AG20443 (cell line): ENCODE measurements at places on chromosomes 16 and 17.
A peak's percentile ranks its signal among the peaks of the same experiment; 100 is the strongest.

DNA sequence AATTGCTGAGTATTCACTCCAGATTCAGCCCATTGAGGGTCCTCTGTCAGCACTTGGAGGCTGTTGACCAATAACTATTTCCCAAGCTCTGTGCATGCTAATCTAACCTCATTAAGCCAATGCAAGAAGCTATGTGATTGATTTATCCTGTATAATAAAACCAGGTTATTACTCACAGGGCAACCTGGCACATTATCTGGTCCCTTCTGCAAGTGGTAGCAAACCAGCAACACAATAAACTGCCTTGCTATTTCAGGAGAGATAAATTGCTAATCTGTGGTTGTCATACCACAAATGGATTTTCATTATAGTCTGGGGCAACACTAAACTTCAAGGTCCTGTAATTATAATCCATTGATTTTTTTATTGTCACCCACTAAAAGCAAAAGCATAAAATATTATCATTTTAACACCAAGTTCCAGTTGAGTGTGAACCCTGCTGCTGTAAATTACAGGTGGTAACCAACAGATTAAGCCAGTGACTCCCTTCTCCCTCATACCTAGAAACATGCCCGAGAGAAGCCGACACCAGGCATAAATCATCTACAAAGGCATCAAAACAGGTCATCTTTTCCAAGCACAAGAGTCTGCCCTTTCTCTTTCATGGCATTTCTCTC is 51.1 kb upstream of the SOX9 start:
- DNase-seq, result no peak

DNA sequence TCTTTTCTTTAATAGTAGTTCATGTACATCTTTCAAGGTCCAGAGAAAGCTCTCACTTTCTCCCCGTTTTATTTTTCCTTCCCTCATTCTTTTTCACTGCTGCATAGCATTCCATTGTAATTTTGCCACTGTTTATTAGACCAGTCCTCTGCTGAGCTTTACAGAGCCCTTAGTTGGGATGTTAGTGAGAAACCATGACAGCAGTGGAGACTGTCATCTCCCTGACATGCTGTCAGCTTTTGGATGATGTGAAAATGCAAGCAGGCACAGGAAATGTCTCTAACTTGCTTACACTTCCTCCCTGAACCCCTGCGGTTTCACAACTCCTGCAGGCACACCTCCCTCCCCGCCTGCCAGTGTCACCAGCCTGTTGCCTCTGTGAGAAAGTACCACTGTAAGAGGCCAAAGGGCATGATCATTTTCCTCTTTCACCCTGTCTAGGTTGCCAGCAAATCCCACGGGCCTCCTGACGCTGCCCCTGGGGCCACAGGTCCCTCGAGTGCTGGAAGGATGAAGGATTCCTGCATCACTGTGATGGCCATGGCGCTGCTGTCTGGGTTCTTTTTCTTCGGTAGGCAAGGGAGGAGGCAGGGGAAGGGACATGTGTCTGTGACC is at the start of gene ITGAL:
TSS of gene ITGAL (plus strand) at position 415 of the 615 bp plus-strand sequence. CDS start at position 511, 96 bp downstream.
- DNase-seq, result no peak

DNA sequence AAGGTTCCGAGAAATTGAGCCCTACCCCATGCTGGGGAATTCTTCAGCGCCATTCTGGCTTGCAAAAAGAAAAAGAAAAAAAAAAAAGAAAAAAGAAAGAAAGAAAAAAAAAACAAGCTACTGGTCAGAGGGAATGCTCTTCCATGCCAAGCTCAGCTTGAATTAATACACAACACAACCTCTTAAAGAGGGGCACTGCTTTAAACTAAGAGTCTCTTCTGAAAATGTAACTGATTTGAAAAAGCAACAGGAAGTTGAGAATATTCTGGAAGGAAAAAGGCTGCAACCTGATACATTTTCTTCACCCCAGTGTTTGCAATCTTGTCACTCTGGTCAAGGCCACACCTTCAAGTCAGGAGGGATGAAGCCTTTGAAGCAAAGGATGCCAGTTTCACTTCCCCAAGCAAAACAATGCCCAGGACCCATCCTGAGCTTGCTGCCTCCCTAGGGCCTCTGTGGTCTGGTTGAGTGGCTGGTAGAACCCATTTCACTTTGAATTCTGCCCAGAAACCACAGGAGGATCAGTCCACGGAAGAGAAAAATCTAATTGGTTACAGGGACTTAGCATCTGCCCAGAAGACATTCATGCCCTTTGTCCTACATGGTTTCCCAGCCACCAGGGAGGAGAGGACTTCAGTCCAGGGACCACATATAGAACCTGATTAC is 389.7 kb downstream of the SOX9 start:
- peak; percentile 29 for DNase-seq

DNA sequence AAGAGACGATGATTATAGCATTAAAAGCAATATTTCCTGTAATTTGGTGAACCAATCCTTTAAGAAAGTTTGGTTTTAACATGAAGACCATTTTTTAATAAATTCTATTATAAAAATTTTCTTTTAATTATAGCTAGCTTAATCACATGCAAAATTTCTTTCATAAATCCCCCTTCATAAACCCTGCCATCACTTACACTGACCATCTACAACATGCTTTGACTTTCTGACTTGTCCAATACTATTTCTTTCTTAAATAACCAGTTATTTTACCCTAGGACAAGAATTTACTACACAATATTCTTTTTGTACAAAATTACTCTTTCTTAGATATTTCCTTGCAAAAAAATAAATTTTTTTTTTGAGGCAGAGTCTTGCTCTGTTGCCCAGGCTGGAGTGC is 1334.8 kb downstream of the CDH11 start:
- DNase-seq, result no peak

GRCh38 chr16:73697336-73697735 is 599.3 kb upstream of the PSMD7 start:
- DNase-seq, result no peak

DNA sequence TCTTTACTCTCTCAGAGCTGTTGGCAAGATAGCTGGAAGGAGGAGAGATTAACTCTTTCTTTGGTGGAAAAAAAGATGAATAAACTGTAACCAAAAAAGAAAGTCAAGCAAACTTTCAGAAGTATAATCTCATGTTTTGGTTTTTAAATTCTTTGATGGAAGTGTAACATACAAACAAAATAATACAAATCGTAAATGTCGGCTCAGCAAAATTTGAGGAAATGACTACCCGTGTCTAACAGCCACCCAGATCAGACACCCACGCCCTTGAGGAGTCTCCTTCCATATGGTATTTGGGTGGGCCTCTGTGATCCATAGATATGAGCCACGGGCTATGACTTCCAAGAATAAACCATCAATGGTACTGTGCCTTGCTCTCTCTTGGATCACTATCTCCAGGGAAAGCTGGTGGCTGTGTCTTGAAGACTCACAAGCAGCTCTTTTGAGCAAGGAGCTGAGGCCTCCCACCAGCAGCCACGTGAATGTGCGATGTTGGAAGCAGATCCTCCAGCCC is 9.6 kb upstream of the CD300C start:
- no peak for DNase-seq

DNA sequence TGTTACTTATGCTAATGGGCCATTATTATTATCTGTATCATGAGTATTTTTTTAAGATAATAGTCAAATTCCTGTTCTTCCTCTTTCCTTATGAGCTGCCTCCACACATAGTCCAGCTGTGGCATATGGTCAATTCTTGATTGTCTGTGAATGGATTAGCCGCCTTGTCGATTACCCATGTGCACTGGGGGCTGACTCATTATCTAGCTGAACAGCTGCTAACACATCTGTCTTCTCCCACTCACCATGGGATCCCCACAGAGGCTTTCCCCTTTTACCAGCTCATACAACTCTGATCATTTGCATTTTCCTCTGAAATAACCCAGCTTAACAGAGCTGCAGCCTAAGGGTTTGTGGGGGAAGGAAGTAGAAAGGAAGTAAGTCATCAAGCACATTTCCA is 915.0 kb downstream of the CDH11 start:
- peak; percentile 9 for DNase-seq

- DNase-seq, result no peak
These were observed 14.9 kb downstream of the SOX9 start for GRCh38 chr17:72135546-72136325.

DNA sequence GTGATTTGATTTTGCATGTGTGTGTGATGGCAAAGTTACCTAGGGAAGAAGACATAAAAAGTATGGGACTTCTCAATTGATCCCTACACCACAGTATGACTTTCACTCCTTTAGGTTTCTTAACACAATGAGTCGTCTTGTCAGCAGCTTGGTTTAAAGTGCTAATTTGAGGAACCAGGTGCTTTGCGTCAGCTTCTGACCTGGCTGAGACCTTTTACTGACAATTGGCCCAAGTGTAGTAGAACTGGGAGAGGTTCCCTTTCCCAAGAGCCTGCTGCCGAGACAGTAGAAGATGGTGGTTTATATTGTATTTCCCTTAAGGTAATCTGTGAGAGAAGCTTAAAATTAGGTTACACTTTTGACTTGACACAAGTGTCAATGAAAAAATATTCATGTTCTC is 54.9 kb downstream of the LDHD start:
- no peak for DNase-seq

GRCh38 chr16:66044556-66044955 is 321.9 kb upstream of the CDH5 start:
- DNase-seq, result no peak

DNA sequence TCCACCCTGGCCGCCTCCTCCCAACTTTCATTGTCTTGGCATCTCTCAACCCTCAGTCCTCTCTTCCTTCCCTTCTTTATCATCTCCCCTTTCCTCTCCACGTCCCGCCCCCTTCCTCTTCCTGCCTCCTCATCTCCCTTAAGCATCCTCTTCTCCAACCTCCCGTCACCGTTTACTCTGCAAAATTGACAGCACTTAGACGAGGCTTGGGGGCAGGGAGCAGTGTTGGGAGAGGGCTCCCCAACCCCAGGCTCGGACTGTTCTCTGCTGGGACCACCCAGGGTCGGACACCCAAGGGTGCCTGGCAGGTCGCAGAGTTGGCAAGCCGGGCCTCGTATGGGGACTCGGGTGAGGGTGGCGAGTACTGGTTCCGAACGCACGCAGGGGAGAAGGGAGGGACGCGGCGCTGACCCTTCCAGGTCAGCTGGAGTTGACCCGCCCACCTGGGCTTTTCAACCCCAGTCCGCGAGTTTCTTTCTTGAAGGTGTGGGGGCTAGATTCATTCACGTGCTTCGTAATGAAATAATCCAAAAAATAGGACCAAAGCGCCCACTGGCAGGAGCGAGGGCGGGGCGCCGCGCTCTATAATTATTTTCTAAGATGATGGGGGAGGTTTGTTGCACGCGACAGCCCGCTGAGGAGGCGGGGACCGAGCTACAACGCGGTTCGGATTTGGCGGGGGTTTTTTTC is 775 bp upstream of the PAGR1 start:
- DNase-seq, result peak; percentile 44

DNA sequence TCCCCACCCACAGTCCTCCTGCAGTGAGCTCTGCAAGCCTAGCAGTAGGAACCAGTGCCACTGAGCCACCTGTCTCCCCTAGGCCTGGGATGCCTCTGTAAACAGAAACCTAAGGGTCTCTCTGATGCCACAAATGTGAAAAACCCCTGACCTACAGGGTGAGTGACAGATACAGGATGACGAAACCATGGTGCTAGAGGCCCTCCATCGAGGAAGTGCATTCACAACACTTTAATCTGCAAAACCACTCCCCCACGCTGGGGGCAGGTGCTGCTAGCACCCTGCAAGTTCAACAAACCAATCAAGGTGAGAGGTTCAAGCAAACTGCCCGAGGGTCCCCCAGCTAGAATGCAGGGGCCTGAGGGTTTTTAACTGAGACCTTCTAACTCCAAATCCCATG is 59.5 kb downstream of the CDYL2 start:
- DNase-seq, result no peak

DNA sequence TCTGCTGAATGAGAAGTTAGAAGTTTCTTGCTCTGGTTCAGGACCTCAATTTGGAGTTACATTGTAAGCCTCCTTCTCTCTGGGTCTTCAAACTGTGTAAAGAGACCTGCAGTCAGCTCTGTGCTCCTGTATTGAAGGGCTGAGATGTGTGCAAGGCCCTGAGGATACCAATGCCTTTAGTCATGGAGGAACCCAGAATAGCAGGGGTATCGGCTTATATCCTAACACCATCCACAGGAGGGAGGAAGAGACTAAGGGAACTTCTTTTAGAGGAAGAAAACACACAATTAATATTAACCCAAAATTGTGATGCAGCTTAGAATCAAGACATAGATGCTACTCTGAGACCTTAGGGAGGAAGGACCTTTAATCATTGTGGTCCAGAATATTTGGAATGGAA is 36.5 kb downstream of the GLP2R start:
- DNase-seq, result no peak

DNA sequence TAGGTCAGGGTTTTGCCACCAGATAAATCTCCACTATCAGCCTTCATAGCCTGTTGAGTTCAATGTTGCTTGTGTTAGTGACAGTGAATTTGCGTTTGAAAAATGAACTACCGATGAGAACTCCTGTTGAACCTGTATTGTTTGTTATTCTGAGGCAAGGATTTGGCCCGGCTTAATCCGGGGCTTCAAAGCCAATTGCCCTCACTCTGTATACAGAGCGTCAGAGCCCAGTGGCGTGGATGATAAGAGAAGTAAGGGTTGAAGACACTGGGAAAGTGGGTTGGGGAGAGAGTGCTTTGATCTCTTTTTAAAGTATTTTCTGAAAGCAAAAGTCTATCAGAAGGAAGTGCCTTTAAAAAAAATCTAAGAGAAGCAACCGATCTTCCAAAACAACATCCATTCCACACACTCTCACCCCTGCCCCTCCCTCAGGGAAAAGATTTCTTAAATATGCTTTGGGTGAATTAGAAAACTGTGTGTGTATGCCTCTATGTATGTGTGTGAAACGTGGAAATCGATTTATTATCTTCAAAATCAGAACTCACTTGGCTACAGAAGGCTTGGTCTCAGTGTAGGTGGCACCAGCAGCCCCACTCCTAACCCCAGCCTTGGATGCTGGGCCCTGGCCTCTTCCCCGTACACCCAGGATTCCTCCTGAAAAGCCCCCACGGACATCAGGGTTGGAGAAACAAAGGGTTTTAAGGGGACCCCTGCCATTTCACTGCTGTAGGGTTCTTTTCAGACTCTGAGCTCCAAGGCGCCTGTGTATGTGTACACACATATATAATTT is 8.8 kb downstream of the TBX4 start:
- DNase-seq, result no peak

DNA sequence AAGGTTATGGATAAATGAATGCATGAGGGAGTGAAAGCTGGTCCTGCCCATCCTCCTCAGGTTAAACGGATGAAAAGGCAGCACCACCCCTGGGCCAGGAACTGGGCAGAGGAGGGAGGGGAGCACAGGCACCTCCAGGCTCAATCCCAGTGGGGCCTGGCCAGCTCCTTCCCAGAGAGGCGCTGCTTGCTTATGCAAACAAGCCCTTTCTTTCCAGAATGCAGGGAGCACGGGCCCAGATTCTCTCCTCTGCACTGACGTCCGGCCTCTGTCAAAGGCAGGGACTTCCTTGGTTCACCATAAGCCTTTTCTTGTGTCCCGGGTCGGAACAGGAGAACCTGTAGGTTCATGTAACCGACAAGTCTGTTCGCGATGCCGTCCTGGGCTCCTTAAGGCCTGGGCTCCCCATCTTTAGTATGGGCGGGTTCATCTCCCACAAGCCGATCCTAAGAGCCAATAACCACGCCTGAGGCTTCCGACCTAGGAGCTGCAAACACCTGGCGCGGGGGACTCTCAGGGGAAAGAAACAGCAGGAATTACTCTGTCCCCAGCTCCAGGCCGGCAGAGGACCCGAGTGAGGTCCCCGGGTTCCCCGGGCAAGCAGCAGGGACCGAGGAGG is 16.3 kb downstream of the ENPP7 start:
- DNase-seq, result no peak
